ENCODE measurements at places on chromosomes 7 and 10.

GRCh38 chr10:122286867-122287266 is 15.8 kb downstream of the BTBD16 start:
- DNase-seq: no peak

GRCh38 chr7:1755783-1756625 is 85.9 kb downstream of the ELFN1 start:
- no peak for DNase-seq

DNA sequence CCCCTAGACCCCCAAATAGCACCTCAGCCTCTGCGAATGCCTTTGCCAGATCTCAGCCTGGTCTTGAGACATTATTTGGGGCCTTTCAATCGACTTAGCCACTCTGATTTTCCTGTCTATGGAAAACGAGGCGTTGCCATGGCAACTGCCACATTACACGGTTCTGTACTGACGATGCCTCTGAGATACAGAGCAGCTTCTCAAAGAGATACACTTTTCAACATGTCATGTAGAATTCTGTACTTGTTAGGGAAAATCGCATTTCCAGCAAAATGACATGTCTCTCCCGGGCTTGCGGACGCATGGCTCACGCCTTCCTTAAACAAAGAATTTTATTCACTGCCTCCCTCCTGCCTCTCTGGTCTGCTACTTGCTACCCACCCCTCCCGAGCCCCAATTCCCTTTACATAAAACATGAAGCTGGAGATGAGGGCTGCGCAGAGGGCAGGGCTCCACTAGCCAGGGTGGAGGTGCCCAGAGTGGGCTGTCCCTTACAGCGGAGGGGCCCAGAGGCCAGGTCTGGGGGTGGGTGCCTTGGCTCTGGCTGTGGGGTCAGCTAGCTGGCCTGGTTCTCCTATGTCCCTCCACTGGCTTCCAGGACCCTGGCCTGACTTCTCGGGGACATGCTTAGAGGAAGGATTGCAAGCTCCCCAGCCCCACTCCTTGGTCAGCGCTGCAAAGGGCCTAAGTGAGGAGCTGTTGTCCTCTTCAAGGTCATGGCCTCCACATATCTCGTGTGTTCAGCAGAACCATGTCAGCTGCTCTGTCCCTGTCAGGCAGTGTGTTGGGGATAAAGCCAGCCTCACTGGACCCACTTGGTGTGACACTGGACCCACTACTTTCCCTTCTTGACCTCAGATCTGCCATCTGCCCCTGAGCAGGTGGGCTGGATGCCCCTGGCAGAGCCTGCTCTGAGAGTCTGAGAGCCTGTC is 342.5 kb downstream of the RPS24 start:
- no peak for DNase-seq

- DNase-seq: no peak
Measured at GRCh38 chr10:72351479-72351878, 3.2 kb downstream of the DNAJB12 start.

DNA sequence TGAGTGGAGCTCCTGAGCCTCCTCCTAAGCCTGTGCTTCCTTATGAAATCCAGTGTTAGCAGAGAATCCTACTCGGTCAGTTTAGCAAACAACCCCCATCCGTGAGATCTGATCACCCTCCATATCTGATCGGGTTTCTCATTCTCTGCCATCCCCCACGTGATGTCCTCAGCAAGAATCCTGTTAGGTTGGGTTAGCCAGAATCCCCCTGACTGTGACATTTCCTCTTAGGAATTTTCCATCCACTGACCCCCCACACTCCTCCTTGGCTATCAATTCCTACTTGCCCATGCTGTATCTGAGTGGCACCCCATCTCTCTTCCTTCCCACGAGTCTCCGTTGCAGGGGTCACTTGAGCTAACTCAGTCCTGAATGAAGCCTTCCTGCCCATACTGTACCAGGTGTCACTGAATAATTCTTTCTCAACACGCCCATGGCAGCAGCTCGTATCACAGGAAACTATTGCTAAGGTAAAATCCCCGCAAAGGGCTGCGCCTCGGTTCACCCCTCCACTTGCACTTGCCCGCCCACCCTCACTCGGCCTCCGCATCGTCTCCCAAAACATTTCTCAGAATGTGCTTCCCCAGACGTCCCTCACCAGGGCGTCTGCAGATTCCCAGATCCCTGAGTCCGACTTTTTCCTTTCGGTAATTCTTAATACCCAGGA is 44.1 kb downstream of the MYOF start:
- no peak for DNase-seq

DNA sequence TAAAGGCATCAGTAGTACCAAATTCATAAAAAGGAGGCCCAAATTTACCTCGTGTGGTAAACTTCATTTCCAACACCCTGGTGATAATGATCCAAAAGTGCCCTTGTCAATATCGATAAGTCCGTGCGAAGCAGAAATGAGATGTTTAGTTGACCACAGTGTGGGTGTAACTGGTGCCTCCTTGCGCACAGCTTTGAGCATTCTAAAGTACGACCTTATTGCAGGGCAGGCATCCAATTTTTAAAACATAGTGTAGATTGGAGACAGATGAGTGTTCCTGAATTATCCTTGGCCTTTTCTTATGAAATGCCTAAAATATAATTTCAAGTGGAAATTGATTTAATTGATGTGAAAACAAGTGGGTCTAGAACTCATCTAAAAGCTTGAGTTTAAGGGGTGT is 248.4 kb downstream of the TRIL start:
- DNase-seq: no peak

GRCh38 chr10:35268791-35269257 is 67.5 kb upstream of the CCNY start:
- DNase-seq: no peak

GRCh38 chr10:12768156-12769100 is 233.1 kb downstream of the CCDC3 start:
- DNase-seq: no peak

DNA sequence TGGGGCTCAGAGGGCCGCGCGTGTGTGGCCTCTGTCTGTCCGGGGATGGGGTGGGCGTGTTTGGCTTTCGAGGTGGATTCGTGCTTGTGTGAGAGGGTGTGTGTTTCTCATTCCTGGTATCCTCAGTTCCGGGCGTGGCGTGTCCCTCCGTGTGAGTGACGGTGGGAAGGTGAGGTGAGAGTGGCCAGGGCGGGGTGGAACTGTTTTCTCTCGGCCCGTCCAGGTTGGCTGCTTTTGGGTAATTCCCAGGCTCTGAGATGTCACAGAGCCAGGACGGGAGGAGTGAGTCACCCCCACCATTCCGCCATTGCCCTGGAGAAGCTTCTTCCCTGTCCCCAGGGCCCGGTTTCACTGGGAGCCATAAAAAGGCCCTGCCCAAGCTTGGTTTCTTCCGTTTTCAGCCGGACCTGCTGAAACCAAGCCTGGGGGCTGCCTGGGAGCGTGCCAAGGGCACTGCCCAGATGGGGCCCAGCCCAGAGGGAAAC is 21.3 kb upstream of the CLDN4 start:
- no peak for DNase-seq

All from esophagus squamous epithelium (tissue), 5 donors.